ENCODE measurements at places on chromosomes 2 and 18.

DNA sequence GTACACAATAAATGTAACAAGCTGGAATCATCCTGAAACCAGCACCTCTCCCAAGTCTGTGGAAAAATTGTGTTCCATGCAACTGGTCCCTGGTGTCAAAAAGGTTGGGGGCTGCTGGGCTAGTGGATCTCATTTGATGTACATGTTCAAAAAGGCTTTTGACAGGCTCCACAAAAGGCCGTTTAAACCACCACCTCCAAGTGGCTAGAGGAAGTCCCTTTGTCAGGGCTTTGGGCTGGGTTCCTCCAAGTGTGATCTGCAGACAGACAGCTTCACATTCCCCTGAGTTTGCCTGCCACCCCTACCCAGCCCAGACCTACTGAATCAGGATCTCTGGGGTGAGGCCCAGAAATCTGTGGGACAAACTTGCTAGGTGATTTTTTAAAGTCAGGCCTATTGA lies 84.7 kb downstream of the TGFA start:
- no peak for DNase-seq

- DNase-seq: no peak
Observed at GRCh38 chr2:31239593-31240177, 5.7 kb downstream of the EHD3 start.

- no peak for DNase-seq
Observed at GRCh38 chr2:98585386-98585785, 22.9 kb downstream of the COA5 start.

- no peak for DNase-seq
Observed at GRCh38 chr2:96093528-96093927, 22.8 kb downstream of the ADRA2B start.

DNA sequence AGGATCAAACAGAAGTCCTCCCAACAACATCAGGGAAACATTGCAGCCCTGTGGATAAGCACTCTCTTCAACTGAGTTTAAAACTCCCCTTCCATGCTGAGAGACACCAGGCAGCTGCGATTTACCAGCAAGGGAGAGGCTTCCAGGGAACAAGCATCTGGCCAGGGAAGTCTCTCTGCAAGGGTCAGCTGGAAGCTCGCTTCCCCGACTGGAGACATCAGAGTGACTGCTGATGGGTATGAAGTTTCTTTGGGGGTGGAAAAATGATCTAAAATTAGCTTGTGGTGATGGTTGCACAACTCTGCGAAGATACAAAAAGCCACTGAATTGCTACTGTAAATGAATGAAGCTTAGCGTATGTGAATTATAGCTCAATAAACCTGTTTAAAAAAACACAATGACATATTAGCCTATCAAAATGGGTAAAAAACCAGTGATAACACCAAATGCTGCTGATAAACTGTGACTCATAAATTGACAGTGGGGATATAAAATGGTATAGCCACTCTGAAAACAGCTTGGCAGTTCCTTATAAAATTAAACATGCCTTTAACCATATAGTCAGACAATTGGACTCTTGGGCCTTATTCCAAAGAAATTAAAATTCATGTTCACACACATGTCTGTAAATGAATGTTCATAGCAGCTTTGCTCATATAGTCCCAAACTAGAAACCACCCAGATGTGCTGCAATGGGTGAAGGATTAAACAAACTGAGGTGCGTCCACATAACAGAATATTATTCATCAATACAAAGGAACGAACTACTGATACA lies 1082.0 kb downstream of the SOCS6 start:
- DNase-seq: no peak

- DNase-seq: no peak
Observed at GRCh38 chr2:241852981-241853631, 5.6 kb downstream of the PDCD1 start.

DNA sequence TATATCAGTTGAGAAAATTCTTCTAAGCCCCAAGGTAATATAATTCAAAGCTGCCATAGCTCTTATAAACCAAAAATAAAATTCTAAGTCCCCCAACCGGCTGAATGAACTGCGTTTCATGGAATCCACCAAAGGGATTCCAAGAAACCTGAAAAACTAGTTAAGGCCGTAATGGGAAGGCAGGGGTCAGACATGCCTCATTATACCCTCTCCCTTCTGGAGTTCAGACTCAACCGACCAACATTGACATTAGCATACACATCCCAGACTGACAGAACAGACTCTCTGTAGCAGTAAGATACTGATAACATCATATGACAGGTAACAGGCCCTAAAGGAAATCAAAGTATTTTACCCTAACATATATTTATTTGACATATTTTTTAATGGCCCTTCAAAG lies 31.4 kb upstream of the PHLPP1 start:
- no peak for DNase-seq

- no peak for DNase-seq
Observed at GRCh38 chr18:58544616-58545337, 84.1 kb downstream of the ALPK2 start.

GRCh38 chr2:240793313-240794177 lies 26.5 kb downstream of the KIF1A start:
- DNase-seq: no peak

- peak; percentile 13 for DNase-seq
Observed at GRCh38 chr2:70964596-70965386, 13.6 kb upstream of the ANKRD53 start.

DNA sequence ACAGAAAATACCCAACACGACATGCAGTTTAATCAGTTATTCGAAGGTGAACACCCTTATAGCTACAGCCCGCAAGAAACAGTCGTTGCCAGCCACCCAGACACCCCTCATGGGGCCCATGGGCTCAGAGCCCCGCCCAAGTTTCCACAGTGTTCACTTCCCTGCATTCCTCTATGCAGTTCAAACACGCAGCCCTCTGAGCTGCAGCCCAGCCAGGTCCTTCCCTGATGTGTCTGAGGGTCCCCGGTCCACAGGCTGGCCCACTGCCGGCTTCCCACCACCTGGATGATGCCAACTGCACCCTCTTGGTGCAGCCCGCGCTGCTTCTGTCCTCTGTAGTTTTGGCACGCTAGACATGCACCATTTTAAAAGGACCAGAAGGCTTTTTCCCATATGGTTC lies 87.4 kb downstream of the ZNF516 start:
- no peak for DNase-seq

DNA sequence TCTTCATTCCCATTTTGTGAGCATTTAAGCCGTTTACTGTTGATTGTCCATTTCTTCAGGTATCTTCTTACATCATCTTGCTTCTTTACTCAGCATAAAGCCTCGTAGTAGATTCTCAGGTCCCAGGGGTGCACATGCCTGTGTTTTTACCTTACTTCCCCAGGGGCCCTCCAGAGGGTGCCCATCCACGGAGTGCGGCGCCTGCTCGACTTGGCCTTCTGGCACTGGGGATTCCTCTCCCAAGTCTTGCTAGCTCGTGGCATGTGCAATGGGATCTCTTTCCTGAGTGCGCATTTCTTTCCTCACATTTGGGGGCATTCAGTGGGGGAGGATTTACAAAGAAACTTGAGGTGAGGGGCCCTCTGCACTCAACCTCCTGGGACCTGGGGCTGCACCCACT lies 148.1 kb downstream of the AGAP1 start:
- DNase-seq: no peak

GRCh38 chr2:19484736-19485135 lies 126.3 kb upstream of the OSR1 start:
- no peak for DNase-seq

- DNase-seq: no peak
Observed at GRCh38 chr2:7517088-7517487, 599.9 kb downstream of the RNF144A start.

DNA sequence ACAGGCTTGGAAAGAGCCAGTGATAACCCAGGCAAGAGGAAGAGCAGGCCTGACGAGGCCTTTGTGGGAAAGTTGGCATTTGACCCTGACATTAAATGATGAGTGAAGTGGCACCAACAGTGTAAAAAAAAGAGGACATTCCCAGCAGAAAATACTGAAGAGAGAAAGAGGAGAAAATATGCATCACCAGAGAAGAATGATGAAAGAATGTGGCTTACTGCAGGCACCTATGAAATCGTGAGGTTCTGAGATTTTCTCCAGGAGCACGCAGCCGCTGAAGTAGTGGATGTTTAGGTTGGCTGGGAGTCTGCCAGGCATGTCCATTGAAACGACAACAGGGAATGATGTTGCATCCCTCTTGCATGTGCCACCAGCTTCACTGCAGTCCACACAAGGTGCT lies 13.8 kb downstream of the EHD3 start:
- no peak for DNase-seq

DNA sequence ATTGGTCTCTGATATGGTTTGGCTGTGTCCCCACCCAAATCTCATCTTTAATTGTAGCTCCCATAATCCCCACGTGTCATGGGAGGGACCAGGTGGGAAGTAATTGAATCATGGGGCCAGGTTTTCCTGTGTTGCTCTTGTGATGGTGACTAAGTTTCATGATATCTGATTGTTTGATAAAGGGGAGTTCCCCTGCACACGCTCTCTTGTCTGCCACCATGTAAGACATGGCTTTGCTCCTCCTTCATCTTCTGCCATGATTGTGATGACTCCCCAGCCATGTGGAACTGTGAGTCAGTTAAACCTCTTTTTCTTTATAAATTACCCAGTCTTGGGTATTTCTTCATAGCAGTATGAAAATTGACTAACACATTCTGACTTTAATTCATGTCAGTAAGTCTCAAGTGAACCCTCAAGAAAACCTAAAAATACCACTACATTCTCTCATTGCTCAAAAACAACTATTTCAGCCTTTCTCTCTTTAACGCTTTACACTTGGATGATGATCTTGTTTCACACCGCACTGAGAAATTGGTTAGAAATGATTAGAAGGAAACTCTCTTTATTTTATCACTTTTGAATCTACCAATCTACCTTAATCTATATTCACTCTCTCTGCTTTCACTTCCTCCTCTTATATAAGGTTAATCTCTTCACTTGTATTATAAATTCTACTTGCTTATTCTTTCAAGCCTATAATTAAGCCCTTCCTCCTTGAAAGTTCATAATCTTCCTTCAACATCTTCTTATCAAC lies 110.1 kb downstream of the GALR1 start:
- no peak for DNase-seq

- DNase-seq: peak; percentile 19
Observed at GRCh38 chr2:134359367-134360081, 105.7 kb downstream of the MGAT5 start.

- DNase-seq: peak; percentile 55
Observed at GRCh38 chr2:10228611-10229365, 73.9 kb upstream of the HPCAL1 start.

GRCh38 chr2:176109192-176109901 lies 2.3 kb downstream of the HOXD11 start:
- no peak for DNase-seq

DNA sequence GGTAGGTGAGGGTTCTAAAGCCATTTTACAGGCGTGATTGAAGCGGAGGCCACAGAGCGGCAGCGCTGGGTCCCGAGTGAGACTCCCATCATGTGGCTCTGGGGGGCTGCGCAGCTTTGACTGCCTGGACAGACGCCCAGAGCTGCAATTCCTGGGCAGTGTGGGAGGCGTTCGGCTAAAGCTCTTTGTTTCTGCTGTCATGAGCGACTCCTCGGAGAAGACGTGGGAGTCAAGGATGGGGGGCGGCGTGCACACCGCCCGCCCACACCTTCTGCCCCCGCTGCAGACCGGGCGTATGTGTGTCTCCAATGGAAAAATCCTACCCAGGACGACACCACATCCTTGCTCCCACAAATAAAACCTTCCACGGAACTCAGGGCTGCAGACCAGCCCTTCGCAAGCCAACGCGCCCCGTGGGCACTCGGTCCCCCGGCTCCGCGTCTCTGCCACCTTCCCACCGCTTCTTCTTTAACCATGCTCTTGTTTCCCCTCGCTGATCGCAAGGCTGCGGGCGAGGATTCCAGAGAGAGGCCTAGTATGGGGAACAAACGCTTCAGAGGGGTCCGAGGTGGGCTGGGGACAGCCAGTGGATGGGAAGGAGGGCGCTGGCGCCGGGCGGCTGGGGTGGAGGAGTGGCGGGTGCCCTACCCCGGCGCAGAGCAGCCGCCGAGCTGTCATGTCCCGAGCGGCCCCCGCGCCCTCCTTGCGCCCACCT lies 680 bp upstream of the LBH start:
- DNase-seq: no peak

- no peak for DNase-seq
Observed at GRCh38 chr2:182208421-182208820, 218.4 kb downstream of the PDE1A start.

GRCh38 chr2:127401757-127402695 lies 14.3 kb upstream of the MAP3K2 start:
- DNase-seq: no peak

DNA sequence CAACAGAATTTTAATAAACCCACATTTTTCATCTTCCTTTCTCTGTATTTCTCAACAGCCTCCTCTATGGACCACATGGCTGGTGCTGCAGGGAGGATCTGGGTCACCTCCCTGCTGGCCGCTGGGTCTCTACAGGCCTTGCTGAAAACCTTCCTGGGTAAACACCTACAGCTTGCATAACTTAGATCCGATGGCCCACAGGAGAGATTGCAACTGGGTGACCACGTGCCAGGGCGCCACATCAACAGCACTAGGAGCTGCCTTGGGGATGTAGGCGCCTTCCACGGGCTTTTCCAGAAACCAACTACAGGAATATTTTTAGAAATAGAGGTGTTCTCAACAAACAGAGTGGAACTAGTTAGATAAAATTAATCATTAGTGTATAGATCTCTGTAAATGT lies 19.4 kb downstream of the TMEM18 start:
- DNase-seq: no peak

DNA sequence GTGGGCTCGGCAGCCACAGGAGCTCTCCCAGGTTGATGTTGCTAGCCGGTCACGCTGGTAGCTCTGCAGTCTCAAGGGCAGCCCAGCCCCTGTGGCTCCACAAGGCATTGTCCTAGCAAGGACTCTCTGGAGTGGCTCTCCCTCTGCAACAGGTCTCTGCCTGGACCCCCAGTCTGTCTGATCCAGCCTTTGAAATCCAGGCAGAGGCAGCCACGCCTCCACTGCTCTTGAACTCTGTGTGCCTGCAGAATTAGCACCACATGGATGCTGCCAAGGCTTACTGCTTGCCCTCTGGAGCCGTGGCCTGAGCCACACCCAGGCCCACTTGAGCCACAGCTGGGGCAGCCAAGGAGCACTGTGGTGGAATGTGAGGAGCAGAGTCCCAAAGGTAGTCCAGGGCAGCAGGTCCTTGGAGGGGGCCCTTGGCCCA lies 43.0 kb upstream of the FAHD2A start:
- DNase-seq: no peak

DNA sequence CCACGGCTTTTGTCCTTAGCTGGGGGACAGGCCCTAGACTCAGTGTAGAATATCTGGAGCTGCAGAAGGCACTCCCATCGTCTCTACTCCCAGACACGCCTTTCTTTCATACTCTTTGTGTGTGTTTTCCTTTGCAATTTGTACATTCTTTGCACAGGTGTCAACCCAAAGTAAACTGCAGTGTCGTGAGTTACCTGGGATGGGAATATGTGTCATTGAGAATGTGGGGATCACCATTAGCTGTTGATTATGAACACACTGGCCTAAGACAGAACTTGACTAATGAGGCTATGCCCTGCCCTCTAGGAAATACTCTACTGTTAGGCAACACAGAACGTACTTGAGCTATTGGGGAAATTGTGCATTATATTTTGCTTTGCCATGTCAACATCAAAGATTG lies 233.3 kb downstream of the SETBP1 start:
- no peak for DNase-seq

Data from DMS153 (cell line).